Muscle of back (tissue), 13 donors: ENCODE measurements at places on chromosomes 6 and 20. TPM values are rescaled to one million over a fixed set of nuclear protein-coding genes. Genes with fewer than 3 reads are reported as not detected.

Gene TFAP2A
- 0.32 TPM for polyA plus RNA-seq

Gene PRL
- 0.91 TPM for polyA plus RNA-seq

Gene HLA-DOB
- polyA plus RNA-seq, result 0.21 TPM

GRCh38 chr6:167505782-167506181 is 180.9 kb downstream of the TTLL2 start:
- no peak for DNase-seq

GRCh38 chr20:35120012-35120701 is 27.0 kb downstream of the EDEM2 start:
- no peak for DNase-seq

GRCh38 chr20:64149141-64149540 is 15.1 kb upstream of the MYT1 start:
- no peak for DNase-seq

DNA sequence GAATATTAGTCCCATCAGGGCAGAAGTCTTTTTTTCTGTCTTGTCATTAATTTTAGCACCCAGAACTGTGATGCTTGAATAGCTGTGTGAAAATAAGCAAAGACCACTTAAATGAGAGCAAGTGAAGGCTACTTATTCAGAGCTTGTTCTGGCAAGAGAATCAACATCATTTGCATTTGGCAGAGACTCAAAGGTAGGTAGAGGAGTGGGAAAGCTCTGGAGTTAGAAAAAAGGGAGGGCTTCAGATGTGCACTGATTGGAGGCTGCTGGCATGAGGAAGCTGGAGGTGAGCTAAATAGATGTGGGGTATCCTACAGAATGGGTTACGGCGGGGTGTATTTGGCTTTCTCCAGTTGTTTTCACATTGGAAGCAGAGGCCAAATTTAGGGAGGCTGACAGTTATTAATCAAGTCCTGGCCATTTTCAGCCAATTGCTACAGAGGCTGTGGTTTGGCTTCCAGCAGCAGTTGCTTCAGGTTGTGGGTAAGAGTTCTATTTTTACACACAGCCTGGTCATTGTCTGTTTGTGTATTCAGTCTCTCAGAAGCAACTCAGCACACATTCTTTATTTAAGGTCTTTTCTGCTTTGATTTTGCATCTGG is 254.3 kb downstream of the BTBD3 start:
- DNase-seq, result no peak

GRCh38 chr6:114040871-114041270 is 69.9 kb upstream of the HDAC2 start:
- no peak for DNase-seq

- no peak for DNase-seq
Measured at GRCh38 chr6:87971605-87972262, 75.9 kb upstream of the SPACA1 start.

DNA sequence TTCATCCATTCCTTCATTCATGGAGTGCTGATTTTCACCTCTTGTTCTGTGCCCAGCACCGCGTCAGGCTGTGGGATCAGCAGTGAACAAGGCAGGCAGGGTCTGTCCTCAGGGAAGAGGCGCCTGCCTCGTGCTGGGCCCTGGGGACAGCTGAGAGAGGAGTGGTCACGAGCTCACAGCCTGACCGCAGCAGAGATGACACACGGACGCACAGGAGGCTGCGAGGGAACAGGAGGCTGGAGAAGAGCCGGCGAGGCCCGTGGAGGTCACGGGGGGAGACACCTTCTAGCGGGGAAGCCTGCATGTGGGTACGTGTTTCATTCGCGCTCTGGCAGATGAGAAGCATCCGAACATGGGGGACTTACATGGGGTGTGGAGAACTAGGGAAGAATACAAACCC is 27.5 kb downstream of the PXDC1 start:
- no peak for DNase-seq

DNA sequence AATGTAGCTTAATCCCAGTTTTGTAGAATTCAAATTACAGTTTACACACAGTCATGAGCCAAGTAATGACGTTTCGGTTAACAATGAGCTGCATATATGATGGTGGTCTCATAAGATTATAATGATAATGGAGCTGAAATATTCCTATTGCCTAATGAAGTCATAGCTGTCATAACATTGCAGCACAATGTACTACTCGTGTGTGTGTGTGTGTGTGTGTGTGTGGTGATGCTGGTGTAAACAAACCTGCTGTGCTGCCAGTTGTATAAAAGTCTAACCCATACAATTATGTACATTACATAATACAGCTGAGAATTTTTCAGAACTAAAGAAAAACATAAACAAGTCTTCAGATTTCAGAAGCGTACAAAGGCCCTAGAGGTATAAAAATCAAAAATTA is 66.7 kb upstream of the ARID1B start:
- no peak for DNase-seq

- no peak for DNase-seq
Measured at GRCh38 chr6:101058296-101058695, 177.2 kb upstream of the ASCC3 start.

DNA sequence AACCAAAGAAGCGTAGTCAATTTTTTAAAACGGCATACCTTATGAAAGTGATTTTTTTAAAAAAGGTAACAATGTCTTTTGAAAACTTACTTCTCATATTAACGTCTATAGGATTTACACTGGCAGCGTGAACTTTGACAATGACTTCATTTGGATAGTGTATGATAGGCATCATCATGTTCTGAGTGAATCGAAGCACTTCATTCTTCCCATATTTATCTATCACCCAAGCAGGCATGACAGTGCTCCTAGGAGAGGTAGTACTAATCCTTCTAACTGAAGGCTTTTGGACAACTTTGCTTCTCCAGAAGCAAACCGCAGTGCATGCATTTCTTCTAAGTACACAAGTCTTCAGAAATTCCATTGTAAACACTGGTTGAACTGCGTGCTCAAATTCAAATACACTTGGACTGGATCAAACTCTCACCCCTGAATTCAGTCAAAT is 618 bp downstream of the RTN4IP1 start:
- DNase-seq, result no peak

GRCh38 chr20:40753472-40753871 is 64.4 kb upstream of the MAFB start:
- no peak for DNase-seq

- no peak for DNase-seq
Measured at GRCh38 chr6:136102991-136103688, 147.0 kb downstream of the MTFR2 start.
